ENCODE measurements at places on chromosomes 16 and 17.
A peak's percentile ranks its signal among the peaks of the same experiment; 100 is the strongest.

DNA sequence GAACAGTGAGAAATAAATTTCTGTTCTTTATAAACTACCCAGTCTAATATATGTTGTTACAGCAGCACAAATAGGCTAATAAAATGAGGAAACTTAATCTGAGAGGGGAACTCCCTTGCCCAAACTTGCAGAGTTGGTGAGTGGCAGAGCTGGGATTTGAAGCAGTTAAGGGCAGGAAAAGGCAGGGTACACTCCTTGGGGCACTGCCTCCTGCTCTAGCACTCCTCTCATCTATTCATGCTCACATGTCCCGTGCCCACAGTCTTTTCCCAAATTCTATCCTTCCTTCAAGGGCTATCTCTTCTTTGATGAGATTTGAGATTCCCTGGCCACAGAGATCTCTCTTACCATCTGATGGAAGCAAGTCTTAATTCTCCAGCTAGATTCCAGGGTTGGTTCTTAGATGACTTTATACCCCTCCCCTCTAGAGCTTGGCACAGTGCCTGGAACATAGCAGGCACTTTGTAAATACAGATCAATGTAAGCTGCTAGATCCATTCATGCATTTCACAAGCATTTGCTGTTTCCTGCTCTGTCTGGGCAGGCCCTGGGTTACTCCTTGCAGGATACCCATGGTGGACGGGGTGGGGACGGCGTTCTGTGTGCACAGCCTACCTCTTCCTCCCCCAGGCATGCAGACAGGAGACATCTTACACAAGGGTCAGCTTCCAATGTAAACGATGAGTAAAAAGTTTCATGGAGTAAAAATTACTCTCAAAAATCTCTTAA is 39.2 kb upstream of the ABCC12 start:
- DNase-seq, result peak; percentile 29

DNA sequence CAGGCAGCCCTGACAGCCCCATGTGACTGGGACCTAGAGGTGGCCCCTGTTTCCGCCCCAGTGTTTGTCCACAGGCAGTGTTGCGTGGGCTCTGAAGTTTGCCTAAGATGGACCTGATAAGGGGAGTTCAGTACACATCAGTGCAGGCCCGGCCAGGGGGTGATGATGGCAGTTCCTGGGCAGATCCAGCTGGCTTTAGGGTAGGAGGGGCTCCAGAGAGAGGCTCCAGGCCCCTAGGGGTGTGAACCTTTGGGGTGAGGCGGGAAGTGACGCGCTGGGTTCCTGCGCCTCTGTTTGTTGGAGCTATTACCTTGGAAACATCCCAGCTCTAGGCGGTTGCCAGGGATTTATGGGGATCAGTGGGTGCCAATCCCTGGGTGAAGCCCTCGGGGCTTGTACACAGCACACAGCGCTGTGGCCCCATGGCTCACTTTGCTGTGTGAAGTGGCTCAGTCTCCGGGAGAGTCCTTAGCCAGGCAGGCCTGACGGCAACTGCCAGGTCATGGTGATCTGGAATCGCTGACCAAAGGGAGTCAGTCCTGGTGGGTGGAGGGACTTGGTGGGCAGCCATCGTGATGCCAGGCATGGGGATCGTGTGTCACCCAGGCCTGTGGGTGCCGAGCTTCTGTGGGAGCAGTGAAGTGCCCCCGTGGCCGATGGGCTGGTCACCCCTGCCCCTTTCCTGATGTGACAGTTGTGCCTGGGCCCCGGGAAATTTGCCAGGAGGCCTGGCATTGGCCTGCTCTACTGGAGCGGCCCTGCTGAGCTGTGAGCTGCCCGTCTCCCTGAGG is 146.1 kb downstream of the SEC14L1 start:
- DNase-seq, result no peak

DNA sequence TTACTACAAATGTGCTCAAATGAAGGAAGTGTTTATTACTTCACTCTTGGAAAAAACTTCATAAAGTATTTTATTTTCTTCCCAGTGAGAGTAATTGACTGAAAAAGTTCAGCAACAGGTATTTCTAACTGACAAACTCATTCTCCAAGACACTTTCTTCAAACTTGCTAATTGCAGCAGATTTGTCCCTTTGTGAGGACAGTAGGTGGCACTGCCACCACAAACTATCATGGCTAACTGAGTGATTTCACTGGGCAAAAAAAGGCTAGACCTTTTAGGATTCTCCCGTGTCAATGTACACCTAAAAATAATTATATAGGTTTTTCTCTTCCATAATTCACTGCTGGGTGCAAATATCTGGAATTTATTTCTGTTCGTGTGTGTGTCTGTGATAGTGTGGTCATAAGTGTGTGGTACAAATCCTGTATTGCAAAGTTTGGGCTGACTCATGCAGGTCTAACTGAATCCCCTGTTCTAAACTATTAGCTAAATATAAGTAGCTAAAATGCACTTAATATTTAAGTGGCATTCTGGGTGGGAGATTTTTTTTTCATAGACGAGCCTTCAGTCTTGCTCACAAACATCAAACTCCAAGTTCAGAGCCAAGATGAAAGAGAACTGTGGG is 3.9 kb downstream of the HS3ST3A1 start:
- no peak for DNase-seq

- DNase-seq, result peak; percentile 19
Measured at GRCh38 chr17:1147664-1148063, 32.1 kb downstream of the ABR start.

- no peak for DNase-seq
Measured at GRCh38 chr16:25052151-25052511, 37.0 kb upstream of the ARHGAP17 start.

DNA sequence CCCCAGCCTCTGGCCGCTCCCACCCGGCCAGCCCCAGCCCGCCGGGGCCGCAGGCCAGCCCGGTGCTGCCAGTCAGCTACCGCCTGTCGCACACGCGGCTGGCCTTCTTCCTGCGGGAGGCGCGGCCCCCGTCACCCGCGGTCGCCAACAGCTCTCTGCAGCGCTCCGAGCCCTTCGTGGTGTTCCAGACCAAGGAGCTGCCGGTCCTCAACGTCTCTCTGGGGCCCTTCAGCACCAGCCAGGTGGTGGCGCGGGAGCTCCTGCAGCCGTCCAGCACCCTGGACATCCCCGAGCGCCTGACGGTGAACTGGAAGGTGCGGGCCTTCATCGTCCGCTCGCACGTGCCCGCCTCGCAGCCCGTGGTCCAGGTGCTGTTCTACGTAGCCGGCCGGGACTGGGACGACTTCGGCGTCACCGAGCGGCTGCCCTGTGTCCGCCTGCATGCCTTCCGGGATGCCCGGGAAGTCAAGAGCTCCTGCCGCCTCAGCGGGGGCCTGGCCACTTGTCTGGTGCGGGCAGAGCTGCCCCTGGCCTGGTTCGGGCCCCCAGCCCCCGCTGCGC is 46.8 kb downstream of the TMEM132E start:
- no peak for DNase-seq

- no peak for DNase-seq
Measured at GRCh38 chr17:36791150-36791941, 145.9 kb upstream of the LHX1 start.

DNA sequence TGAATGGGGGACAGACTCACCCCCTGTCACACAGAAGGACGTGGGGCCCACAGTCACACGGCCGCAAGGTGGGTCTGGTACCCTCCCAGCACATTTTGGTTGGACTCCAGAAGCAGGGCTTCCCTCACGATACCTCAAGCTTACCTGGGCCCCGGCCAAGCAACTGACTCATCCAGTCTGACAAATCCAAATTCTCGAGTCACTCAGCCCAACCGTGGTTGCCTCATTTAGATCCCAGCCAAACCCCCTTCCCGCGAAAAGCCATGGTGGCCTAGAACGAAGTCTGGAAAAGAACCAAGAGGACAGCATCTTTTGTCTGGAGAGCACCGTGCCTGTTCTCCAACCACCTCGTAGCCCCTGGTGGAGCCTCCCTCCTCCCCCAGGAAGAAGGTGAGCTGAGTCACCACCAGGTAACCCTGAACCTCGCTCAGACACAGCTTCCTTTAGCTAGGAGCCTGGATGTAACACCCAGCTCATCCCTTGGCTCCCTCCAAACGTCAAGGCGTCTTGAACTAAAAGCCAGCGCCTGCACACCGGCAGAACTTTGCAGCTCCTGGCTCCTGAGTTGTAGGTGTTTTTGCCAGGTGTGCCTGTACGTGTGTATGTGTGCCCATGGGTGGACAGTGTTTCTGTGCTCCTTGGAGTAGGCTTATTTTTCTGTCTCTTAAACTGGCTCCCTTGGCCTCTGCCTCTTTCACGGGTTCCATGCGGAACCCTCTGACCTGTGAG is 78.9 kb downstream of the CMIP start:
- DNase-seq, result no peak

DNA sequence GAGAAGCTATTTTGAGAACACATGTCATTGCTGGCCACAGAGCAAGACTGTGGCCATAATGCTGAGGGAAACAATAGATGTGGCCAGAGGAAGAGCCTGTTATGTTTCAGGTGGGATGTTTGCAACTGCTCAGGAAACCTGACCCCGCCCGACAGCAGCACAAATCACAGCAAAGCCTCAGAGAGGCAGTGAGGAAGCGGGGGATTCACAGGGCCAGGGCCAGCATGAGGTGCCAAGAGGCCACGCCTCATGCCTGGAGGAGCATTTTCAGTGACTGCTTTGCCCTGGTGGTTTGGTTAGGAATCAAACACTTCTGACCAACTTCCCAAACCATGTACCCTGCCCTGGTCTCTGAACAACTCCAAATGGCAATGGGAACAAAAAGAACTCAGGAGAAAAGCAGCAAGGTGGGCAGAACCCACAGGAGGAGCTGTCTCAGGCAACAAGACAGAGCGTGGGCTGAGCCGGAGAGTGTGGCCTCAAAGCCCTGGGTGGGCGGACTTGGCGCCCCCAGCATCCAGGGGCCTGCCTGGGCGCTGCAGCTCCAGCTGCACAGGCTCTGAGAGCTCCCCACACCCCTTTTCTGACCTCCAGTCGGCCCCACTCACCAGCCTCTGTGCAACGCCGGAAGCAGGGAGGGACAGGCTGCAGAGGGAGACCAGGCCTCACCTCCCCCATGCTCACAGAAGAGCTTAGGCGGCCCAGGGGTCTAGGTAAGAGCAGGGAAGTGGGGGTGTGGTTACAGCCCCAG is 20.6 kb downstream of the HIC1 start:
- no peak for DNase-seq

DNA sequence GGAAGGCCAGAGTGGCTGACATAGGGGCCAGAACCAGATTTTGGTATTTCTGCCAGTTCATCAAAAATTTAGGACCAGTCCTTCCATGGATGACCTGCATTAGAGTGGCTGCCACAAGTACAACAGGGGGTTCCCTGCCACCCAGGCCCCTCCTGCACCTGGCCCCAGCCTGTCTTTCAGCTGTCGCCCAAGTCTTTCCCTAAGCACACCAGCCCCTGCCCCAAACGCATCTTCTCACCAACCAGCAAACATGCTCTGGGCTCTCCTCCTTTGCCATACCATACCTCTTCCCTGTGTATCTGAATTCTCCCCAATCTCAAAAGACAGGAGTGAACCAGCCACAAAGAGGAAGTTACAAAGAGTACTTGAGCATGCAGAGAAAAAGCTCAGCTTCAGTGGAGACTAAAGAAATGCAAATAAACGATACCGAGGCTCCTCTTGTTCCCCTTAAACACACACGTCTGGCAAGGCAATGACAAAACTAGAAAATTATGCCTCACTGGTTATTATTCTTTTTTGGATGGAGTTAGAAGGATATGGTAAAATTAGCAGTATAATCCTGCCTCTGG is 130.6 kb downstream of the DYNLRB2 start:
- DNase-seq, result no peak

GRCh38 chr17:40358323-40359038 is 6.1 kb downstream of the GJD3 start:
- no peak for DNase-seq

GRCh38 chr17:17783116-17783824 is 53.5 kb downstream of the SREBF1 start:
- no peak for DNase-seq
